Activated naive CD8-positive, alpha-beta T cell treated with anti-CD3 and anti-CD28 coated beads for 36 hours (primary cell): ENCODE measurements at places on chromosomes 12 and 14. TPM values are rescaled to one million over a fixed set of nuclear protein-coding genes. Genes with fewer than 3 reads are reported as not detected.

- no peaks in the 10 kb centered on the region for H3K27me3 ChIP-seq
- peaks cover 35% of the 10 kb centered on the region for H3K4me1 ChIP-seq
- H3K36me3 ChIP-seq: no peaks in the 10 kb centered on the region
- DNase-seq: no peak
- no peak overlapping the region for H3K4me3 ChIP-seq
- no peak overlapping the region for H3K27ac ChIP-seq
Measured at GRCh38 chr12:57029457-57029856, 13.1 kb upstream of the TAC3 start.

GRCh38 chr12:101954676-101955075 lies 77.3 kb downstream of the DRAM1 start:
- no peak overlapping the region for H3K4me3 ChIP-seq
- peaks cover 1% of the 10 kb centered on the region for H3K36me3 ChIP-seq

GRCh38 chr12:79059557-79059956 lies 195.0 kb downstream of the SYT1 start:
- H3K4me1 ChIP-seq: no peaks in the 10 kb centered on the region
- no peak for DNase-seq
- no peak overlapping the region for H3K27ac ChIP-seq
- no peak overlapping the region for H3K4me3 ChIP-seq
- no peaks in the 10 kb centered on the region for H3K27me3 ChIP-seq

DNA sequence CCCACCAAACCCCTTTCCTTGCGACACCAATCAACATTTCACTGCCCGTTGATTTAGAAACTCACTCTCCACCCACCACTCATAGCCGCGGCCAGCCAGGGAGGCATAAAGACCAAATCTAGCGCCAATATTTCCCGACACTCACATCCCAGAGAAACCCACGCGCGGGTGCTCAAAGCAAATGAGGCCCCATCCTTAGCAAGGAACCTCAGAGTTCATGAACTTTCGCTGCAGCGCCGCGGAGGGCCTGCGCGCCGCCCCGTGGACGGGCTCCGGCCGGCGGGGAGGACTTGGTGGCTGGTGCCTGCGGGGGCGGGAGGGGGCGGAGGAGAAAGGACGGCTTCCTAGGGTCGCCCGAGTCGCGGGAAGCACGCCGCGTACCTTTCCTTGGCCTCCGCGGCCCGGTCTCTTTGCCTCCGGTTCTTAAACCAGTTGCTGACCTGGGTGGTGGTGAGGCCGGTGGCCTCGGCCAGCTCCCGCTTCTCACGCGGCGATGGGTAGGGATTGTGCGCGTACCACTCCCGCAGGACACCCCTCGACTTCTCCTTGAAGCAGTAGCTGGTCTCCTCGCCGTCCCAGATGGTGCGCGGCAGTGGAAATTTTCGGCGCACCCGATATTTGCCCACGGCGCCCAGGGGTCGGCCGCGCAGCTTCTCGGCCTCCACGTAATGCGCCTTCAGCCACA lies 886 bp downstream of the SIX1 start:
- peaks cover 97% of the 10 kb centered on the region for H3K27me3 ChIP-seq
- no peak for DNase-seq
- H3K27ac ChIP-seq: no peak overlapping the region
- peak overlapping the region; percentile 37 for H3K4me3 ChIP-seq

DNA sequence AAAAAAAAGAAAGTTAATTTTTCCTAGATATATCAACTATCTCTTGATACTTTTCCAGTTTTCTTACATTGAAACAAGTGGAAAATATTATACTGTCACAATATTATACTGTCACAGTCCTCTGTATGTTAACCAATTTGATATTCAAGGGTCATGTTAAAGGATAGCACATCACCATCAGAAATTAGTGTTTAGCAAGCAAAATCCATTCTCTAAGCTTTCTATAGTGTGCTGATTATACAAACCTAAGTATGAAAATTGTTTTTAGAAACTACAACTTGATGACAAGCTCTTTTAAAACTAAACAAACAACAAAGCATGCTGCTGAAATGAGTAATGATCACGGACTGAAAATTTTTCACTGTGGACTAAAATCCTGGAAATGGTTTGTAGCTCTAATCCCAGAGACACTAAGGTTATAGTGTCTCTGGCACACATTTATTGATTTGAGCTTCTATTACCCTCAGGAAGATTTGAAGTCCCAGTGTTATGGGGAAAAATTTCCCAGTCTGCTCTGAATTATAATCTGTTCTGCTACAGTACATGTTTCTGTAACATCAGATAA lies 9.7 kb downstream of the SPTSSA start:
- no peak overlapping the region for H3K4me3 ChIP-seq
- H3K4me1 ChIP-seq: no peaks in the 10 kb centered on the region
- no peak for DNase-seq
- no peak overlapping the region for H3K27ac ChIP-seq

DNA sequence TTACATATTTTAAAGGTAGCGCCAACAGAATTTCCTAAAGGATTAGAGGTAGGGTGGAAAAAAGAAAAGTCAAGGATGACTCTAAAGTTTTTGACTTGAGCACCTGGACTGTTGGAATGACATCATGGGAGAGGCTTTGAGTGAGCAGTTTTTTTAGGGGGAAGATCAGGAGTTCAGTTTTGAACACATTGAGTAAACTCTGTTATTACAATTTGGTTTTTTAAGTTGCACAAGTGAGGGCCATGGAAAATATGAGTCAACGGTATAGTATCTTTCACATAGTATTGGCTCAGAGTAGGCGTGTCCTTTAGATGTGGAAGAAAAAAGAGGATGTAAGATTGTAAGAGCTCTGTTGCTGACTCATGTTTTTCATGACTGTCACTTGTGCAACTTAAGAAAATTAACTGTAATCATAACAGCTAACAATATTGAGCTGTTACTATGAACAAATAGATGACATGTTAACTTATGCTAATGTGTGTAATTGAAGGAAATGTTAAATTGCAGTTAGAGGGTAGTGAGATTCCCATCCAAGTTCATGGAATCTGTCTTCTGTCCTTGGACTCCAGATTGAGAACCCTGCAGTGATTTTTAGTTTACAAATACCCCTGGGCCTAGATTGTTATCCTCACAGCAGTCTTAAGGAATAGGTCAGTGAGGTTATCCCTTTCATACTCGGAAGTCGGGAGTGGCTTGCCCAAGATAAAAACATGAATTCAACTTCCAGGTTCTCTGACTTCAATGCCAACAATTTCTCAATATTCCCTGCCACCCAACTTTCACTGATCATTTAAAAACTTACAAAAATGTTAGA lies 48.2 kb upstream of the ATP2B1 start:
- peak overlapping the region; percentile 80 for H3K27ac ChIP-seq
- peaks cover 2% of the 10 kb centered on the region for H3K36me3 ChIP-seq
- DNase-seq: peak; percentile 13
- no peaks in the 10 kb centered on the region for H3K27me3 ChIP-seq

- no peak for DNase-seq
- peaks cover 4% of the 10 kb centered on the region for H3K4me1 ChIP-seq
- H3K4me3 ChIP-seq: no peak overlapping the region
Measured at GRCh38 chr12:126776026-126776655, 1490.8 kb upstream of the TMEM132C start.

DNA sequence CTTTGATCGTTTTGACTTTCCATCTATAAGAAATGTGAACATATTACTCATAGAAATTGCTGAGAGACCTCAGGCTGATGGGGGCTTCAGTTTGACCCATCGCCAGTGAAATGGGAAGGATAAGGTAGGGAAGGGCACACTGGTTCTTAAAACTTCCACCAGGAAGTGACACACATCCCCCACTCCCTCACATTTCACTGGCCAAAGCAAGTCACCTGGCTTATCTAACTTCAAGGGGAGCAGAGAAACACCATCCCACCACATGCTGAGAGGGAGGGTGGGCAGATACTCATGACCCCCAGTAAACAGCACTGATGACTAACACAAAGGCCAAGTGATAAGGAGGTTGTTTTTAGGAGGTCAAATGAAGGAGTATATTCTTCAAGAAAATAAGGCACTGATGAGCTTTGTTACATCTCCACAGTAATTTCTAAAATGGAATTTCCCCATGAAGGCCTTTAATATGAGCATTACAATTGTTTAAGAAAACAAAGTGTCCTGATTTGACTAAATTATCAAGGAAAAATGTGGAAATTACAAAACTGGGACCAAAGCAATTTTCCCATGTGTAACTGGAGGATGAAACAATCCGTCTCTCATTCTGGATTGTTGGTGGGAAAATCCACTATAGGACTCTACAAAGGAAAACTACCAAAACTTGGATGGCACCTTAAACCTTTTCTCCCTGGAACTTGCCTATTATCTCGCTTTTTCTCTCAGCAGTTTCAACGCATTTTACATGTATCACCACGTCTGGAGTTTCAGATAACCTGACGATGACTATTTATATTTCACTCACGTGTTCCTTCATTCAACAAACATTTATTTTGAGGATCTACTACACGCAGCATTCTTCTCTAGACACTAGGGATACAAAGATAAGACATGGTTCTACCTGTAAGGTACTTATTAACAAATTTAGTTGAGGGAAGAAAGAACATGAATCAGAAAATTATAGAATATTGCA lies 91.8 kb upstream of the EEA1 start:
- DNase-seq: no peak
- no peaks in the 10 kb centered on the region for H3K36me3 ChIP-seq
- H3K27ac ChIP-seq: no peak overlapping the region
- peaks cover 4% of the 10 kb centered on the region for H3K27me3 ChIP-seq
- H3K4me1 ChIP-seq: peaks cover 6% of the 10 kb centered on the region
- H3K4me3 ChIP-seq: no peak overlapping the region

GRCh38 chr14:68513838-68514607 lies 278.8 kb downstream of the ZFP36L1 start:
- H3K4me3 ChIP-seq: no peak overlapping the region
- peaks cover 34% of the 10 kb centered on the region for H3K4me1 ChIP-seq
- no peak for DNase-seq
- no peaks in the 10 kb centered on the region for H3K27me3 ChIP-seq

GRCh38 chr14:68460541-68460940 lies 332.3 kb downstream of the ZFP36L1 start:
- no peak overlapping the region for H3K4me3 ChIP-seq
- DNase-seq: no peak
- no peaks in the 10 kb centered on the region for H3K27me3 ChIP-seq
- H3K4me1 ChIP-seq: no peaks in the 10 kb centered on the region
- no peaks in the 10 kb centered on the region for H3K36me3 ChIP-seq

DNA sequence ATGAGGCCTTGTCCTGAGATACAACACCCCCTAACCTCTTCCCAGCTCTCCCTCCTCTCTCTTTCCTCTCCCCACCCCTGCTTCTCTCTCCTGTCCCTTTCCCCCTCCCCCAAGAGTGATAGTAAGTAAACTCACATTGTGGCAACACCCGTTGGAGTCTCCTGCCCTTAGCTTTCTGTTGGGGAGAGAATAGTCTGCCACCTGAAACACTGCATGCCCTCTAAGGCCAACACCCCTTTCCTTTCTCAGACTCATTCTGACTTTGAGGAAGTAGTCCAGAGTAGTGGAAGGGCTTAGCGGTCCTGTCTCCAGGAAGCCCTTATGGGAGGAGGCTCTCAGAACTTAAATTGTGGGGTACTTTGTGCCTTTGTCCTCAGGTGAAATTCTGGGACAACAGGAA lies 95.2 kb downstream of the PRKCH start:
- peak overlapping the region; percentile 44 for H3K4me3 ChIP-seq
- no peak for DNase-seq
- H3K27ac ChIP-seq: peak overlapping the region; percentile 88
- H3K27me3 ChIP-seq: no peaks in the 10 kb centered on the region
- peaks cover 67% of the 10 kb centered on the region for H3K4me1 ChIP-seq

DNA sequence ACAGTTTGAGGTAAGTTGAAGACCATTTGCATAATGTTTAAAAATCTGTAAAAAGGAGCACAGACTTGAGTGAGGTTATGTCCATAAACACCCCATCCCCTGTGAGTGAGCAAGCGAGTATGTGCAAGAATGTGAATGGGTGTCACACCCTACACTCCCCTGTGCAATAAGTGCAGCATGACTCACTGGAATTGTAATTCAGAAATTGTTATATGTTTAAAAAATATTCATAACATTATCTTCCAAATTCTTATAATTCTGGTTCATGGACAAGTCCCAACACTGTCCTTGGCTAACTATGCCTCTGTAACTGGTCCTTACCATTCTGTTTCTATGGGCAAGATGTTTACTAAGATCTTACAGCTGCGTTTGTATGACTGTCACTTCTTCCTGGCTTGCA lies 207.8 kb upstream of the FAR2 start:
- H3K36me3 ChIP-seq: no peaks in the 10 kb centered on the region
- H3K27ac ChIP-seq: no peak overlapping the region
- H3K4me3 ChIP-seq: no peak overlapping the region
- H3K4me1 ChIP-seq: no peaks in the 10 kb centered on the region
- H3K27me3 ChIP-seq: peaks cover 7% of the 10 kb centered on the region

DNA sequence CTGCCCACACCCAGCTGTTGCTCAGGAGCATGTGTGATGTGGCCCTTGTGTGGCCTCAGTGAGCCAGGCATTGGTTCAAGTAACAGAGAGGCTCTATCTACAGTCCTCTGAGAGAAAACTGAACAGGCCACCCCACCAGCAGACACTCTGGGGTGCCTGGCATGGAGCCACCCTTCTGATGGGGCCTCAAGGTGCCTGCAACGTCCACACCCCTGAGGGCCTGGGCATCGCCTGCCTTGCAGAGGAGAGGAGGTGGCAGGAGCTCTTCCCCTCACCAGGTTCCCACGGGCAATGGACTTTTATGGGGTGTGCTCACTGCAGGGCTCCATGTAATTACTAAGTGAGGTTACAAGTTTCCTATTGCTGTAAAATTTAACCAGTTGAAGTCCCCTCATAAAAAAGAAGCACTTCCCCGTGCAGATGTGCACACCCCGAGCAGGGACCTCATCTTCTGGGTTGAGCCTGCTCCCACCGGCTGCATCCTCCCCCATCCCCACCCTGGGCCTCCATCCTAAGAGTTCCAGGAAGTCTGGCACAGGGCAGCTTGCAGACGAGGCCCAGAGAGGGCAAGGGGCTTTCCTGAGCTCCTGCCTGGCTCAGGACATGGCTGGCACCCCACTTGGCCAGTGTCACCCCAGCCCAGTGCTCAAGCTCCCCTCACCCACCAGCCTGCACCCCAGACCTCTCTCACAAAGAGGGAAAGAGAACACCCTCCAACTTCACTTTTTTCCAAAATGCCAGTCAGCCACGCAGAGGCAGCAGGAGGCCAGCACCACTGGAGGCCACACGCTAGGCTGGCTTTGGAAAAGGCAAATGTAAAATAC lies 270.4 kb upstream of the RTL1 start:
- no peaks in the 10 kb centered on the region for H3K4me1 ChIP-seq
- no peak for DNase-seq
- H3K36me3 ChIP-seq: no peaks in the 10 kb centered on the region
- H3K27me3 ChIP-seq: peaks cover 7% of the 10 kb centered on the region
- no peak overlapping the region for H3K27ac ChIP-seq

SIX1 gene
- not detected for total RNA-seq

A2M gene
- not detected for total RNA-seq

LBHD2 gene
- total RNA-seq: not detected

SLC39A5 gene
- total RNA-seq: 0.49 TPM
